ENCODE measurements at places on chromosomes 4 and X. TPM values are rescaled to one million over a fixed set of nuclear protein-coding genes. Genes with fewer than 3 reads are reported as not detected.

The NSG1 gene
- polyA plus RNA-seq: 5.4 TPM

The FAM133A gene
- 0.26 TPM for polyA plus RNA-seq

The NAA11 gene
- not detected for polyA plus RNA-seq

The TBX22 gene
- polyA plus RNA-seq: 3.0 TPM

All from right renal pelvis (tissue), 4 donors.